ENCODE measurements at places on chromosomes 1 and 21.

- DNase-seq, result no peak
These were observed 47.1 kb downstream of the PTGS2 start for GRCh38 chr1:186633116-186633515.

DNA sequence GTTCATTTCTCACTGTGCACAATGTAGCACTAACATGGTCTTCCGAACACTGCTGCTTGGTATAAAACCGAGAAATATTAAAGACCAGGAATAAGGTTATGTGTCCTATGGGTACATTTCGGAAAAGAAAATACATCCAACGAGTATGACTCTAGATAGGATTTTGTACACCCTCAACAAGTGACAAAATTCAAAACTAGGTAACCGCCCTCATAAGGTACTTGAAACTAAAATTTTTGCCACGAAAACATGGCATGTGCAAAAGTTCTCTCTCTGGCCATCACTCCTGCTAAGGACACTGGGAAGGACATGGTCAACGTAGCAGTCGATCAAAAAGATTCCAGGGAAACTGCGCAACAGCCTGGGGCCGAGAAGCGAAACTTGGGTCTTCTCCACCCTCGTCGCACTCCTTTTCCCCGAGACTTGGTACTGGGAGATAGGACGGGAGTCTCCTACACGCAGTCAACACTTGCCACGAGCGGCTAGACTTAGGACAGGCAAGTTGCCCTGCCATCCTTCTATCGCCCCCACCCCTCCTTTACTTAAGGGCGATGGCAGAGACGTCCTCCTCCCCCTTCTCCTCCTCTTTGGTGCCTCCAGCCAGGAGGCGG, 338 bp upstream of the TOR1AIP1 start:
- DNase-seq, result no peak

GRCh38 chr1:28110555-28110954, 22.1 kb upstream of the EYA3 start:
- DNase-seq, result no peak

- no peak for DNase-seq
These were observed 272.3 kb upstream of the ST6GALNAC5 start for GRCh38 chr1:76595024-76595423.

DNA sequence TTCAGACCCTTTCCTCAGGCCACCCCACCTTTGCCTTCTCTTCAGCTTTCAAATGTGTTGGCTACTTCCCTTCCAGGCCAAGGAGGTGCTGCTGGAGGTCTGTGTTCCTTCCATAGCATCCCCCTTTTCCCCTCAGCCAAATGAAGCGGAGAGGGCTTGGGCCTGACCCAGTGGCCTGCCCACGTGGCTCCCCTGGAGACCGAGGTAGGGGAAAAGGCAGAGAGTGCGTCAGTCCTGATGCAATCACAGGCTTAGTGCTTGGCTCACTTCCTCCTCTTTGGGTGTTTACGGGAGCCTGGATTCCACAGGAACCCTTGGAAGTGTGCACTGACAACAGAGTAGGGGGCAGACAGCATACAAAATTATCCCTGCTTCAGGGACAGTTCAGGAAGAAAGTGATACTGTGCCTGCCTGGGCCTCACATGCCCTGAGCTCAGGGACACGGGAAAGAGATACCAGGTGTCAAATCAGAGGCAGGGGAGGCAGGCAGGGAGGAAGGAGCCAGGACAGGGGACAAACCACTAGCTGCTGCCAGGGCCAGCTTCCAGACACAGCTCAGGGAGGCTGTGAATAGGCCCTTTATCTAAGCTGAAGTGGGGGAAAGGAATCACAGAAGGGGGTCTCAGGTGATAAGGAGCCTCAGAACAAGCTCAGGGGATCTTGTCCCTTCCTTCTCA, 16.6 kb upstream of the PTP4A2 start:
- DNase-seq, result no peak

- DNase-seq, result no peak
These were observed 79.2 kb downstream of the HFM1 start for GRCh38 chr1:91325456-91325855.

GRCh38 chr21:41613533-41613909, 105.6 kb upstream of the TMPRSS2 start:
- no peak for DNase-seq

- no peak for DNase-seq
These were observed 719.5 kb upstream of the TMPRSS15 start for GRCh38 chr21:19123053-19123452.

DNA sequence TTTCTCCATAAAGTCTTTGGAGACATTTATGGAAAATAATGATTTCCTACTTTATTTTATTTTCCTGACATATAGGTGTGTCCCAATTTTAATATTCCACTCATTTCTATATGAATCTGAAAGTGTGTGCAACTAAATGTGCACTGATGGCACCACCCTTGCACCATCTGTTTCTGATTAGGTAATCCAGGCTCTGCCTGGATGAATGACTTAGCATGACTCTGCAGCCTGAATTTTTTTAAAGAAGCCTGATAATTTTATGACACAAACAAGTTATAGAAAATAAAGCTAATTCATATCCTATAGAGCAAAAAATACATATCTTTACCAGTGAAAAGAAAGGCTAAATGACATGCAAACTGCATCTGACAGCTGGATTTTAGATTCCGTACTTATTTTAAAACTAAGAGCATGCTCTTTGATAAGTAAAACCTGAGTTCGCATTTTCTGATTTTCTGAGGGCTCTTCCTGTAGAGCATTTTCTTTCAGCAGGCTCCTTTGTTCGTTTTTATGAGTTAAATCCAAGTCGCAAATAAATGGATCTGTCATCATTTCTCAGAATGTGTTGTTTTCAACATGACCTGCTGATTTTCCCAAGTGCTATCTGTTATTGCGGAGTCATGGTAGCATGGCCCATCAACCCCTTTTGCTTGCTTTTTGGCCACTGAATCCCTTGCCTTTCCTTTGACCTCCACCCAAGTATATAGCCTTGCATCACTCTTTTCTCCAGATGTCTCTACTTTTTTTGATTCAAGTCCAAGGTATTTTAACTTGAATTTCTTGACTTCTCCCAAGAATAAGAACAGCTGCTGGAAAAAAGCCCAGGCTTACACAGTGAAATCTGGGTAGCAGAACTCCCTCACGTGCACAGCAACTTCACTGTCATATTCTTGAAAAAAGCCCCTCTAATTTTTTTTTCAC, 52.8 kb upstream of the LYPLAL1 start:
- no peak for DNase-seq

DNA sequence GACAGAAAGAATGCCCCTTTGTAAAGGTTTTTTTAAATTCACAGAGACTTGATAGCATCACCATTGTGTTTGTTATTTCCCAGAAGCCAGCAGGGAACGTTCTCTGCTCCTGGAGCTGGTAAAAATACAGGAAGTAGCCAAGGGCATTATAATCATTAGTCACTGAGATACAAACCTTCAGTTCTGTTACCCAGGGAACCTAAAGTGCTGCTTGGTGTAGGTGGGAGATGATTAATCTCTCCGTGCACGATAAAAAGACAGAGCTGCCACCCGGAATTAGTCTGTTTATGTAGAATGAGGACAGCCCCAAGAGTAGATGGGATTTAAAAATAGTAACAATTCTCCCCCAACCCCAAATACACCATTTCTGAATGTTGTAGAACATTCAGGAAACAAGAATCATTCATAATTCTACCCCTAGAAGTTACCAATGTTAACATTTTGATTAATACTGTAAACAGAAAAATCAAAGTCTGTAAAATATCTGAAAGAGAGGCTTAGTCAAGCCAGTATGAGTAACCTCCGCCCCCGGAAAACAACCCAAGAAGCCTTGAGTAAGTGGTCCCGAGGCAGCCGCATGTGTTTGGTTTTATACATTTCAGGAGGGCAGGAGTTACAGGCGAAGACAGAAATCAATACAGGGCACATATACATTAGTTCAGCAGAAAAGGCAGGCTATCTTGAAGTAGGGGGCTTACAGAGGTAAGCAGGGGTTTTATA, 45.3 kb upstream of the CTBS start:
- DNase-seq, result peak; percentile 34

DNA sequence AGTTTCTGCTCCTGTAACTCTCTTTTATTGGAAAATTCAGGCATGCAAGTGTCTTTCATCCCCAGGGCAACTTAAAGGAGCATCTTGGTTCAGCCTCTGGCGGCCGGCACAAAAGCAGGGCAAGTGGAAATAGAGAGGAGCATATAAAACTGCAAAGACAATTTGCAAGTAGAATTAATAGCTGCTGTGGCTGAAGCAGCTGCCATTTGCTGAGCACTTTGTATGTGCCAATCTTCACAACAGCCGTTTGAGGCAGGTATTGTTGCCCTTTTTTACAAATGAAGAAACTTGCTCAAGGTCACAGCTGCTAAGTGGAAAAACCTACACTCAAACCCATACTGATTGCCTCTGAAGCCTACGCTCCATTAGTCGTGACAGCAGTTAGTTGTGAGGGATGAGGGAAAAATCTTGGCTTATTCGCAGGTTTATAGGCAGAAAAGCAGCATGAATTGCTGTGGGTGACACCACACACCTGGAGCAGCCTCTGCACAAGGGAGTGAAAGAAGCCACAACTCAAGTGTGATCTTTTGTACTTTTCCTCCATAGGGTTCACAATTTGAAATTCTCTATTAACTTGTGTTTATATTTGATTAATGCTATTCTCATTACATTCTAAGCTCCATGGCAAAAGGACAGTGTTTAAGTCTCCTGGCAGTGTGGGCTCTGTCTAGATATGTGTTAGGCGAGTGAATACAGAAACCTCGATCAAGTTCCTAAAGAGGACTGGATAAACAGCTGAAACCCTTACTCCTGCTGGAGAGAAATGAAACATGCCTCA, 99.0 kb upstream of the BEND5 start:
- no peak for DNase-seq

DNA sequence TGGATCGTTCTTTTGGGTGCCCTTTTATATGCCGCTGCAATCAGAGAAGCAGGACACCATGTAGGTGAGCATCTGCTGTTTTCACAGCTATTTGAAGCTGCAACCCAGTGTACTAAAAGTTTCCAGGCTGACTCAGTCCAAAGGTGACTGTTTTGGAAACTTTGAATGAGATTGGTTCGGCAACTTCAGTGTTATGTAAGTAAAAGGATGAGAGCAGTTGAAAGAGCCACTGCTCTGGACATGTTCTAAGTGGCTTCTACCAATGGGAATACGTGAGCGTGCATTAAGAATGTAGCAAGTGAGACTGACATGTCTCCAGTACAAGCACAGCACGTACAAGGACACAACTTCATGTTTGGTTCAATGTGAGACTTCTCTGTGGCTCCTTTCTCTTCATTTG, 55.6 kb downstream of the DDR2 start:
- DNase-seq, result no peak

GRCh38 chr1:234114648-234115307, 210.3 kb downstream of the SLC35F3 start:
- DNase-seq, result no peak

GRCh38 chr1:234321231-234321630, 52.0 kb upstream of the COA6 start:
- DNase-seq, result no peak

GRCh38 chr1:17251246-17251645, 2.3 kb downstream of the PADI3 start:
- no peak for DNase-seq

- no peak for DNase-seq
These were observed 88.9 kb downstream of the PROX1 start for GRCh38 chr1:214076708-214077065.

DNA sequence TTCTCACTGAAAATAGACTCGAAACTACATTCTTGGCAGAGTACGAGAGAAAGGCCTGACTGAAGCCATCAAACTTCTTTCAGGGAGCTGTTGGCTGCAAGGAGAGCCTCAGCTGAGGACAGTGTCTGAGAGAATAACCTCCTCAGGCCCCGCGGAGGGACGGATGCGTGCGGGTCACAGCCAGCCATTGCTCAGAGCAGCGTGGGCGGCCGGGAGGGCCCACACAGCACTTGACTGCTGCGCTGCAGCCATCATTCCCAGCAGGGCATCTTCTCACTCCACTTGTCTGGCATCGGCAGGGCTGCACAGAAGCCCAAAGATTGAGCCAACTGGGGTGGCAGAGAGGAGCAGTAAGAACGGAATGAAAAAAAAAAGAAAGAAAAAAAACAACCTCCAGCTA, 113.5 kb downstream of the XCL2 start:
- no peak for DNase-seq

All from stimulated activated CD4-positive, alpha-beta T cell treated with anti-CD3 and anti-CD28 coated beads, Interleukin-12 subunit alpha, Interleukin-12 subunit beta, amount 100 ng/mL, for 24 hours (primary cell).